ENCODE measurements at places on chromosomes 13 and 19.

DNA sequence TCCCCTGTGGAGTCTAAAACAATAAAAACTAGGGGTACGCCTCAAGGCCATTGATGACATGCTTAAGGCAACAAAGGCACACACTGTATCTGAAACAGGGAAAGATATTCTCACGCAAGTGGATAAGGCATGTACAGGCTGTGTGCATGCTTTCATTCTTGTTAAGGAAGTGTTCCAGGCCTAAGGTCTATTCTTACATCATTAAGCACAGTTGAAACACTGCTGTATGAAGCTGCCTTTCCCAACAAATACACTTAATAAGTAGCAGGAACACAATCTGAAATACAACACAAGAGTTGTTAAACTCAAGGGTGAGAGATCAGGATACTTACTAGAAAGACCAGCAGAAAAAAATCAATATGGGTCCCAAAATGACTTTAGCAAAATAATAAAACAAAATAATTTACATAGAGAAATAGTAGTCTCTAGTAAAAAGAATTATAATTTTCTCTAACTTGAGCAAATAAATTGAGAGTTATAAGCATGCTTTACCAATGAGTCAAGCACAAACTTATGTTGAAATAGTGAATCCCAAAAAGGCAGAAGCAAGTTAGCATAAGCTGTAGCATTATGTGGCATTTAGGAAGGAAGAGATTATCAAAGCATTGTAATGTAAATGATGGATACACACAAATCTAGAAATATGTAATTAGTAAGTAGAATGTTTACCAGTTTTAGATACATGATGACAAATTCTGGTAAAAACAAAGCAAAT is 796.9 kb downstream of the SLITRK1 start:
- no peak for DNase-seq

- no peak for DNase-seq
Observed at GRCh38 chr19:41691268-41691970, 3.3 kb upstream of the CEACAM7 start.

GRCh38 chr13:41823476-41823875 is 137.4 kb downstream of the VWA8 start:
- no peak for DNase-seq

GRCh38 chr19:51751655-51752054 is at the start of gene FPR1:
FPR1 (minus strand) TSS chr19:51751878; CDS start chr19:51746994, 4,884 bp downstream.
- no peak for DNase-seq

DNA sequence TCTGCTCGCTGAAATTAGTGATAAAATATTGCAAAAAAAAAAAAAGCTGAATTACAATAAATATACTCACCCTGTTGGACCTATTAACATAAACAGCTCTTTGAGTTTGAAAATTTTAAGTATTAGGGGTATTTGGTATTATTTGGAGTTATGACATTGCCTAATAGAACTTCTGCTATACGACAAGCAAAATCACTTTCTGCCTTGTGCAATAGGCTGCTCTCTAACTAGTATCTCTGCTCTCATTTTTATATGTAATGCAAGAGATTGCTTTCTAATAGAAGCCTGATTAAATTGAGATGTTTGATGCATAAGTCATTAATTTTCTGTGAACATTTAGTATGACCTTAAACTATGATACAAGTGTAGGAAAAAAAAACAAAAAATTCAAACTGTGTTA is 5.3 kb downstream of the RGS9BP start:
- no peak for DNase-seq

DNA sequence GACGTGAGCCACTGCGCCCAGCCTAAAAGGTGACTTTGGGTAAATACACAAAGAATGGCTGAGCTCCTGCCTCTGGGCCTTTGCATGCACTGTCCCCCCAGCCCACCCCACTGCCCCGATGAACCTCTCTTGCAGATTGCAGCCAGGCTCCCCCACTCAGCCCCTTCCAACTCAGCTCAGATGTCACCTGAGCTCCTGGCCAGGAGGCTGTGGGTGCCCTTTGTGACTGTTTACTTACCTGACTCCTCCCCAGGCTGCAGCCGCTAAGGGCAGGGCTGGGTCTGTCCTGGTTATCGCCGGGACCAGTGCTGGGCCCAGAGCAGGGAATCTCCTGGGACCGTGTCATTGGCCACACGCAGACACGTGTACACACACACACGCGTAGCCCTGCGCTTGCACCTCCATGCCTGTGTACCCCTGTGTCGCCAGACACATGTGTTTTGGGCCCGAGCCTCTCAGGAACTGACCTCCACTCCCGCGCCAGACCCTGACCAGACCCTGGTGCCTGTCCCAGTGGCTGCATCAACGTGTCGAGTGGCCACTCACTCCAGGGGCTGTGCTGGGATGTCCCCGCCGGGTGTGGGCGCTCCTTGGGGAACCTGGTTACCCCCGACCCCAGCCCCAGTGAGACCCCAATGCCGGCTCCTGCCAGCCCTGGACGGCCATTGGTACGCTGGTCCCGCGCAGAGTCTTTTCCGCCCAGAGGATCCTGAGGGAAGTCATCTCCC is 18.7 kb downstream of the EFNA2 start:
- no peak for DNase-seq

GRCh38 chr19:38719761-38720558 is 24.3 kb downstream of the CAPN12 start:
- DNase-seq: peak; percentile 15

GRCh38 chr19:11093689-11094238 is 4.5 kb downstream of the LDLR start:
- no peak for DNase-seq

- DNase-seq: no peak
Observed at GRCh38 chr19:43936188-43936587, 1.1 kb upstream of the ZNF45 start.

GRCh38 chr13:98986226-98986846 is 8.5 kb upstream of the DOCK9 start:
- no peak for DNase-seq

DNA sequence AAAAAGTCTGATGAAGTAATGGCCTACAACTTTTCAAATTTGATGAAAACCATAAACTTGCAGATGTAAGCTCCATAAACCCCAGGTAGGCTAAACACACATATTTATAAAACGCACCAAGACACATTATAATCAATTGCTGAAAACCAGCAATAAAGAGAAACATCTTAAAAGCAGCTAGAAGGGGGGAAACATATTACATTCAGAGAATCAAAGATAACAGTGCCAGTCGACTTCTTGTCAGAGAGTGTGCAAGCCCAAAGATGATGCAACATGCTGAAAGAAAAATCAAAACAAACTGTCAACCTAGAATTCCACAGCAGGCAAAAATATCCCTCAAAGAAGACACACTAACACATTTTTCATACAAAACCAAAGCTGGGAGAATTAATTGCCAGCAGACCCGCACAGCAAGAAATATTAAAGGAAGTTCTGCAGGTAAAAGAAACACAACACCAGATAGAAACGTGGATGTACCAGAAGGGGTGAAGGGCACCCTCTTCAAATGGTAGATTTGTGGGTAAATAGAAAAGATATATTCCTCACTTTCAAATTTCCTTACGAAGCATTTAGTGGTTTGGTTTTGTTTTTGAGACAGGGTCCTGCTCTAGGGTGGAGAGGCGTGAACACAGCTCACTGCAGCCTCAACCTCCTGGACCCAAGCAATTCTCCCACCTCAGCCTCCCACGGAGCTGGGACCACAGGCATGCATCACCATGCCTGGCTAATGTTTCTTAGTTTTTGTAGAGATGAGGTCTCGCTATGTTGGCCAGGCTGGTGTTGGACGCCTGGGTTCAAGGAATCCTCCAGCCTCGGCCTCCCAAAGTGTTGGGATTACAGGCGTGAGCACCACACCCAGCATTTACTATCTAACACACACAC is 16.5 kb upstream of the ATP1A3 start:
- DNase-seq: no peak

DNA sequence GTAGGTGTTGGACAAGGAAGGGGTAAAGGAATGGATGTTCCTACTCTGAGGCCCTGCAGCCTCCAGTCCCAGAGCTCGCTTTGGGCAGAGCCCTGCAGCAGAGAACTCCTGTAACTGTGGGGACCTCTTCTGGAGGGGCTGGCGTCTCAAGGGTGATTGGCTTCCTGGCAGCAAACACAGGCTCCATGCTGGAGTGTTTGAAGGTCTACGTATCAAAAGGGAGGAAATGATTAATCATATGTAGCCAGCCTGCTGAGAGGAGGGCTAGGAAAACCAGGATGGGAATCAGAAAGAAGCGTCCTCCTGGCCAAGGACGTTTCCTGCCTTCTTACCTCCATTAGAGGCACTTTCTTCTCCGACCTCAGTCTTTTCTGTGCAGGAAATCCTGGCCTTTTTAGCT is 208.5 kb downstream of the TSHZ3 start:
- no peak for DNase-seq

DNA sequence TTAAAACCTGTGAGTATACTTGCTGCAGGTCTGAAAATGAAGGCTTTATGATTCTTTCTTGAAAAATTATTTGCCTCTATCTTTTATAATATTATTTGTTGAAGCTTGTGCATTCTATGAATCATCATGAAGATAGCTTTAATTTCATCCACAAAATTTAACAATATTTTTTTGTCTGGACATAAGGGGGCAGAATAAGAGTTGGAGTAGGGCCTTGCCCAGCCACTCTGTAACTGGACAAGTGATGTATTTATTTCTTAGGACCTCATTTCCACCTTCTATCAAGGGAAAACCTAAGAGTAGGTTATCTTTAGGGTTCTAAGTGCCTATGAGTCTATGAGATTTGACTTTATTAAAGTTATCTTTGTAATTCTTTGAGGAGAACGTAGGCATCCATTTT is 49.9 kb downstream of the N4BP2L1 start:
- DNase-seq: no peak

GRCh38 chr13:45521297-45521696 is 56.6 kb downstream of the COG3 start:
- DNase-seq: no peak

- no peak for DNase-seq
Observed at GRCh38 chr13:85632526-85633195, 166.6 kb downstream of the SLITRK6 start.

GRCh38 chr13:98461486-98462240 is 115.2 kb downstream of the STK24 start:
- DNase-seq: no peak

- no peak for DNase-seq
Observed at GRCh38 chr19:17001603-17002183, 24.9 kb downstream of the CPAMD8 start.

DNA sequence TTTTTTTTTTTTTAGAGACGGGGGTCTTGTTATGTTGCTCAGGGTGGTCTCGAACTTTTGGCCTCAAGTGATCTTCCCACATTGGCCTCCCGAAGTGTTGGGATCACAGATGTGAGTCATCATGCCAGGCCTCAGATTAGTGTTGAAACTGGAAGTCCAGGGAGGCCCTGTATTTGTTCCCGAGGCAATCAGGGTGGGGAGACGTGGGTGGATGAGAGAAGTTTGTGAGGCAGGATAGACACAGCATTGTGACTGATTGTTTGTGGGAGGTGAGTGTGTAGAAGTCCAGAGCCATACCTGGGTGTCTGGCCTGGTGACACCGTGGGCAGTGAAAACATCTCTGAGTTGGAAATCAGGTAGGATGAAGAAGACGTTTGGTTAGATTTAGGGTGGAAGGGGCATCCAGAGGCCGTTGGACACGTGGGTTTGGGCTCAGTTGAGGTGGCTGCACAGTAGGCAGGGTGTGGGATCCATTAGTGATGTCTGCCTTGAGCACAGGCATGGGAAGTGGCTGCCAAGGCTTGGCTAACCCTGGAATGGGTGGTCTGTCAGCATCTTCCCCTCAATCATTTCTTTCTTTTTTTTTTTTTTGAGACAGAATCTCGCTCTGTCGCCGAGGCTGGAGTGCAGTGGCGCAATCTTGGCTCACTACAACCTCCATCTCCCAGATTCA is 12.4 kb downstream of the RTN2 start:
- no peak for DNase-seq

DNA sequence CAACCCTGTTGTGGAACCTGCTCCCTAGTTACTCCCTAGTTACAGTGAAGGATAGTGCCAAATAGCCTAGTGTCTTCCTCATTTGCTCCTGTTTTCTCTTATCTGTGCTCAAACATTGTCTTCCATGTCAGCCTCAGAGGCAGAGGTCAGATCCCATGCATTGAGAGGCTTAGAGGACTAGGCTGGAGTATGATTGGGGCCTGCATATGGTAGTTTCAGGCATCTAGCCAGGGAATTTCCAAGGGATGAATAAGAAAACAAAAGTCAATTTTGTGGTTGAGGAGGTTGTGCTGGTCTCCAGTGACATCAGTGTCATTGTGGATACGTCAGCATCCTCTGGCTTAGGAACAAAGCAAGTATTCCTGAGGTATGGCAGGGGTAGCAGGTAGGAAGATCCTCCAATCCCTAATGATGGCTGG is 9.4 kb downstream of the ZNF546 start:
- no peak for DNase-seq

DNA sequence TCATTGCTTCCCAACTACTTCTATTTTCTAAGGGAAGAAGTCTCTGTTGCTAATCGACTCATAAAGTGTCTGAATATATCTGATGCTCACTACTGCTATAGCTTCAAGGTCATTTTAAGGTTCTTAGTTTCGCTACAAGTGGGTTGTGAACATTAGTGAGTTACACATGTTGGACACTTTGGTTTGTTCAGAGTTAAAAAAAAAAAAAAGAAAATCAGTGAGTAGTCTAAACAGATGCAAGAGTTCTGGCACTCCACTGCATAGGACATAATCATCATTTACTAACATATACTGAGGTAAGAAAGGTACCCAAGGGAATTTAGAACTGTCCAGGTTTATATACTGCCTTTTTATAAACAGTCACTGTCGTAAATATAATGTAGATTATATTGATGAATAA is 108.8 kb downstream of the KLF12 start:
- no peak for DNase-seq

DNA sequence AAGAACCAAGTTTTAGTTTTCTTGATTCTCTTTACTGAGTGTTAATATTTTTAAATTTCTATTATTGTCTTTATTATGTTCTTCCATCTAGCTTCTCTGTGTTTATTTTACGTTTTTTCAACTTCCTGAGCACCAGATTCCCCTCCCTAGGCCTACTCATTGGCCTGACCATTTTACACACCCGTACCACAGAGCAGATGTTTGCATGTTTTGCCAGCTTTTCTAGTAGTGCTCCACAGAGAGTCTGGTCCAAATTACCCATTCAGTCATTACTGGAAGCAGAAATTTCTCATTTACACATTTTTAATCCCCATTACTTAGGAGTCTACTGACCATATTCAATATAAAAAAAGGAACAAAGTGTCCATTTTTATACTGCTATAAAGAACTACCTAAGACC is 66.9 kb downstream of the ING1 start:
- no peak for DNase-seq

- DNase-seq: no peak
Observed at GRCh38 chr13:75440100-75440499, 41.9 kb downstream of the TBC1D4 start.

GRCh38 chr19:43883864-43884263 is 51.2 kb downstream of the ZNF45 start:
- DNase-seq: no peak

DNA sequence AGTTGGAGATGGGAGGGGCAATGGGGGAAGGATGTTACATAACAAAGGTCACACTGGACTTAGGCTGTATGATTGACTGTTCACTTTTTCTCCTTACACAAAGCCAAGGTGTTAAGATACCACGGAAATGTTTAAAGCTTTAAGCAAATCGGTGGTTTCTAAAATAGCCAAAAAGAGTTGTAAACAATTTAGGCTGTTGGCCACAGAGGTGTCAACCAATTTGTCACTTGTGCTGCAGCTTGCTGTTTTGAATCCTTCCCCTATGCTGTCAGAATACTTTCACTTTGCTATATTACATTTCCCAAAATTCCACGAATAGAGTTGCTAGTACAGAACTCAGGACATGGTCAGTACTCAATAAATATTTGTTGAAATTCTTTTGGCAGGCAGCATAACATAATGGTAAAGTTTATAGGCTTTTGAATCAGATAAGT is 149.3 kb downstream of the VWA8 start:
- DNase-seq: no peak

- DNase-seq: no peak
Observed at GRCh38 chr19:44702551-44703176, 3.7 kb downstream of the CEACAM16 start.
